ENCODE measurements at places on chromosomes 12 and 14.

GRCh38 chr12:14970473-14970872 is 2.4 kb upstream of the PDE6H start:
- DNase-seq, result no peak

- no peak for DNase-seq
Measured at GRCh38 chr12:93921521-93921920, 226.9 kb upstream of the PLXNC1 start.

DNA sequence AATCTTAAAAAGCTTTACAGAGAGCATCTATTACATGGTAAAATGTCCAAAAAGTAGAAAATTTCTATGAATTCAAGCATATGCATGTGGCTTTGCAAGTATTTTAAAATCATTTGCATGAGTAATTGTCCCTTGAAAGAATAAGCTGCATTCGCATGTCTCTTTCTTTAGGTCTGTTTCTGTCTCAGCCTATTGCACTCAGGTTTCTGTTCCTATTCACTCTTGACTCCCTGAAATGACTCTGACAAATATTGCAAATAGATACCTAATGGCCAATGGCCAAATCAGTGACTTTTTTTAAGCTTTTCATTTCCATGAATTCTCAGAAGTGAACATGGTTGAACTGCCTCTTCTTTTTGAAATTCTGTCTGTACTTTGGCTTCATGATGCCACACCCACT is 6.4 kb upstream of the TTC8 start:
- DNase-seq, result no peak

GRCh38 chr12:105907982-105908381 is 230.8 kb downstream of the NUAK1 start:
- no peak for DNase-seq

- no peak for DNase-seq
Measured at GRCh38 chr12:27296674-27297073, 36.0 kb upstream of the BMAL2 start.

- no peak for DNase-seq
Measured at GRCh38 chr14:37436519-37436918, 158.5 kb downstream of the FOXA1 start.

DNA sequence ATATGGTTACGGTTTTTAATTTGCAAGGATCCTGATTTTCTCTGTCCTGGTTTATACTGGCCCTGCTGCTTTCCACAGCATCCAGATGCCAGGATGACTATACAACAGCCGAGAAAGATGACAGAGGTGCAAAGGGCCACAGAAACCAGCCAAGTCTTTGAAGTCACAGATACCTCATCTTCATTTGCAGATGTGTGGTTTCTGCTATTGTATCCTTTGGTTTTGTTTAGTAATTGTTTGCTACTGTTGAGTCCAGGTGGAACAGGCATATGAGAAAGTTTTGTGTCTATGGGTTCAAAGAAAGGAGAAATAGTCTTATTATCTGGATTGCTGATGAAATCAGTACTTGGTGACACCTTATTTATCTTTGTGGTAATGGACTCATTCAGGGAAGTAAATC is 17.3 kb upstream of the KLHL42 start:
- no peak for DNase-seq

GRCh38 chr12:31406345-31406744 is 80.4 kb upstream of the SINHCAF start:
- DNase-seq, result no peak

GRCh38 chr14:63710497-63710896 is 17.4 kb downstream of the SGPP1 start:
- no peak for DNase-seq
